Heart left ventricle (tissue), 16 donors: ENCODE measurements at places on chromosomes 3 and 15. TPM values are rescaled to one million over a fixed set of nuclear protein-coding genes. Genes with fewer than 3 reads are reported as not detected.

- no peak for DNase-seq
Observed at GRCh38 chr3:160842021-160843005, 86.3 kb downstream of the PPM1L start.

DNA sequence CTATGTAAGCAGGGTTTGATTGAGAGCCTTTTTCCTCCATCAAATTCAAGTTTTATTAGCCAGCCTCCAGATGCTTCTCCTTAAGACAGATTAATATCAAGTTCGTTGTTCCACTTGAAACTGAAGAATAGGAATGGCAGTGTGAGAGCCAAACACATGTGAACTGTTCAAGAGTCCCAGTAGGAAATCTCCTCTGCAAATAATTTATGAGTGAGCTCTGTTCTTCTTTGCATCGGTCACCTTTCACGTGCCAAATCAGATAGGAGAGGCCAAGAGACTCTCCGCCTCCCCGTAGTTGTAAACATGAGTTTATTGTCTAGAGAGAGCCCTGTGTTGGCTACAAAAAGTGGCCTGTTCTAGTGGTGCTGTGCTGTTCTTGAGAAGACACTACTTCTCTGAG, 372.1 kb upstream of the NR2F2 start:
- no peak for DNase-seq

DNA sequence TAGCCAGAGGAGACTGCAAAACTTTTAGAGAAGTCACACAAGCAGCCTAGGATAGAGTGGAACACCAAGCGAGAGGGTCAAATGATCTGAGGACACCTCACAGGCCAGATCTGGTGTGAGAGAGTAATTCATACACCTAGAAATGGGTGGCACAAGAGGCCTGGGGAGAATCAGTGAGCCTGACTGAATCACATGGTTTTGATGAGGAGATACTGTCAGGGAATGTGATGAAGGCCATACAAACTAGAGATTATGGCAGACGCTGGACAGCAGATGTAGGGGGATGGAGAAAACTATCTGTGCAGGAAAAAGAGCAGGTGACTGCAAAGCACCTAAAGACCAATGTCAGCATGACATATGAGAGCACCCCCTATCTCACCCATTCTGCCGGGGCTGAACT, 105.0 kb upstream of the TTC14 start:
- no peak for DNase-seq

Gene AGBL1
- 0.02 TPM for total RNA-seq

- no peak for DNase-seq
Observed at GRCh38 chr3:168620854-168621253, 525.1 kb upstream of the GOLIM4 start.

Gene ASB14
- 12.7 TPM for total RNA-seq

Gene CKMT1A
- 0.23 TPM for total RNA-seq

DNA sequence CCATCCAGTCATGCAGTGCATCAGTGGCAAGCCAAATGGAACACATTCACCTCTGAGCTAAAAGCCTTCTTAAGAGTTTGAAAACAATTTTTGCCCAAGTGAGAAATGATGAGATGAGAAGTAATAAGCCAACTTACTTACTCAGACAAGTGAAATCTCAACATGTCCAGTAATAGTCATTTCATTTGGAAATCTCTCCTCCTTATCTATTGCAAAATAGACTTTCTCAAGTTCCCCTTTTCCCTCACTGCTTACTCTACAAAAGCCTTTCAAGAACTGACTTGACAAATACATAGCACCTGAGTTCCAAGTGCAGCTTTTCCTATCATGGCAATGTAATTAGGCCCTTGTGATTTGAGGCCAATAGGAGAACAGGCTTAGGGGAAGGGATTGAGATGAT, 282.3 kb downstream of the SLC9A9 start:
- DNase-seq, result no peak

- no peak for DNase-seq
Observed at GRCh38 chr3:10338591-10339353, 17.9 kb upstream of the SEC13 start.

Gene TLE3
- total RNA-seq, result 49.6 TPM

GRCh38 chr3:124860599-124860998, 26.6 kb downstream of the ITGB5 start:
- peak; percentile 82 for DNase-seq

GRCh38 chr3:43411429-43411828, 125.1 kb downstream of the SNRK start:
- no peak for DNase-seq

DNA sequence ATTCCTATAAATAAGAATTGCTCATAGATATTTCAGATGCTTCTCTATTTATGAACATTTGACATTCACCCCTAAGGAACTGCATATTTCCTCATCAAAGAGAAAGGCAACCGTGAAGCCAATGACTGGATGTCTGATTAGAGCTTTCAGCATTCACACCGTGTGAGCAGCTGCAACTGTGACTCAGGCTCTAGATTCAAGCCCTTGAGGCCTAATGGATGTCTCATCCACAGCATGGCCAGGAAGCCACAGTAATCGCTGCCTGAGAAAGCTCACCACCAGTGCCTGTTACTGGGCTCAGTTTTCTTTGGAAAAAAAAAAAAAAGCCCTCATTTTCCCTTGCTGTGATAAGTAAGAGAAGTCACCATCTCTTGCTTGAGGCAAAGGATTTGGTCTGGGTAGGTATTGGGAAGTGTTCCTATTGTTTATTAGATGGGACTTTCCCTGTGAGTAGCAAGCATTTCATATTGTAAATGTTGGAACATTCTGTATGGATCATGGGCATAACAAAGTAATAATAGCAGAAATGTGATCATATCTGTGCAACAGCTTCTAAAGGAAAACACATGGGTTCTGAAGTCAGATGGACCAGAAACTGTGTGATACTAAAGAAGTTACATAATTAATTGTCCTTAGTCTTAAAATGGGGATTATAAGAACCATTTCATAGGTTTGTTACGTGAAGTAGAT, 783.7 kb downstream of the AGBL1 start:
- DNase-seq, result no peak

Gene HIGD1A
- 313 TPM for total RNA-seq

Gene ZCWPW2
- 1.3 TPM for total RNA-seq
